ENCODE measurements at places on chromosomes 6 and 20. TPM values are rescaled to one million over a fixed set of nuclear protein-coding genes. Genes with fewer than 3 reads are reported as not detected.

GRCh38 chr6:139640448-139640847 lies 266.0 kb upstream of the CITED2 start:
- DNase-seq: no peak
- H3K27ac ChIP-seq: no peak overlapping the region
- no peak overlapping the region for H3K4me3 ChIP-seq
- peaks cover 2% of the 10 kb centered on the region for H3K4me1 ChIP-seq

Gene MYLIP
- 20.1 TPM for total RNA-seq

- H3K27me3 ChIP-seq: no peaks in the 10 kb centered on the region
- no peaks in the 10 kb centered on the region for H3K36me3 ChIP-seq
- DNase-seq: no peak
- peaks cover 26% of the 10 kb centered on the region for H3K4me1 ChIP-seq
Measured at GRCh38 chr20:59378966-59379365, 78.6 kb downstream of the EDN3 start.

DNA sequence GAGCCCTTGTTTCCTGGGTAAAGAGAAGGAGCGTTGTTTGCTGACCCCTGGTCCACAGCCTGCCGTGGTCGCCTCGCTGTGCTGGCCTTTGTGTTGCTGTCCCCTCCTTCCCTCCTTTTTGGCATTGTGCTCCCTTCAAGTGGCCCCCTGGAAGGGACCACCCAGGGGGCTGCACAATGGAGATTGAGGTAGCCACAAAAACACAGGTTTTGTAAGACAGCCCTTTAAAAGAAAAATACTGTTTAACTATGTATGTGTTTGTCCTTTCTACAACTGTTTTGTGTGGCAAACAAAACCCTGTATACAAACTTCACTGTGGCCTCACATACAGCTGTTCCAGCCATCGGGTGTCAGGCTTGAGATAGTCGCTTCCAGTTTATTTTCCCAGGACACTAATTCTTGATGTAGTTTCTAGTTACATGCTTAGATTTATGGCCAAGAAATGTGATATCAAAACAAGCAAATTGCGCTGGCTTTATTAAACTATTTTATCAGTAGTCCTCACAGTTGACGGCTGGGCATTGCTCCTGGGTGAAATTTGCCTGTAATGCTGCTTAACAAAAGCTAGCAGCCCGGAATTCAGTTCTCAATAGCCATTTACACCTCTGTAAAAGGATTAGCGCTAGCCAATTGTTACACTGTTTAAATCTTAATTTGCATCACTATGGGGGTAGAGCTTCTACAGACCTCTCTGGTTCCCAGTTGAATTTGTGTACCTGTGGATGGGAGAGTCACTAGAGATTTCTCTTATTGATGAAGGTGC lies 64.1 kb downstream of the KIZ start:
- H3K36me3 ChIP-seq: peaks cover 2% of the 10 kb centered on the region
- H3K27ac ChIP-seq: no peak overlapping the region
- peaks cover 6% of the 10 kb centered on the region for H3K4me1 ChIP-seq

GRCh38 chr6:31383149-31383548 lies 20.2 kb upstream of the MICA start:
- H3K27me3 ChIP-seq: no peaks in the 10 kb centered on the region
- H3K4me3 ChIP-seq: no peak overlapping the region
- H3K36me3 ChIP-seq: no peaks in the 10 kb centered on the region
- H3K27ac ChIP-seq: no peak overlapping the region

DNA sequence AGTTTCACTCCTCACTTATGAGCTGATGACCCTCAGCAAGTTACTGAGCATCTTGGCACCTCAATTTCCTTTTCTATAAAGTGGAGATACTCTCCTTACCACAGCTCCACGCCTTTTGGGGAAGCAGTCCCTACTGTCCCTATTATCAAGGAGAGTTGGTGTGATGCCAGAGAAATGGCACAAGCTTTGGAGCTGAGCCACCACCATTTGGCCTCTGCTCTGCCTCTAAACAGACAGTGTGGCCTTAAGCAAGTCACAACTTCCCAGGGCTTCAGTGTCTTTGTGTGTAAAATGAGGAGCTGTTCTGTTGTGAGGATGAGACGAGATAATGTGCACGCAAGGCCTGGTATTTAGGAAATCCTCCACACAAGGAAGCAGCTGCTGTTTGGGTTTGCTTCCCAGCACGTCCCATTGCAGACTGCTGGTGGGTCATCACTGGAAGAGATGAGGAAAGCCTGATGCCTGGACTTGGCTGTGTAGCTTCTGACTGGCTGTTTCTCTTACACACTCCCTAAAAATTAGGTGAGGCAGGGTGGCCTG lies 18.5 kb downstream of the NSFL1C start:
- peaks cover 69% of the 10 kb centered on the region for H3K36me3 ChIP-seq
- H3K4me3 ChIP-seq: no peak overlapping the region
- no peak for DNase-seq

DNA sequence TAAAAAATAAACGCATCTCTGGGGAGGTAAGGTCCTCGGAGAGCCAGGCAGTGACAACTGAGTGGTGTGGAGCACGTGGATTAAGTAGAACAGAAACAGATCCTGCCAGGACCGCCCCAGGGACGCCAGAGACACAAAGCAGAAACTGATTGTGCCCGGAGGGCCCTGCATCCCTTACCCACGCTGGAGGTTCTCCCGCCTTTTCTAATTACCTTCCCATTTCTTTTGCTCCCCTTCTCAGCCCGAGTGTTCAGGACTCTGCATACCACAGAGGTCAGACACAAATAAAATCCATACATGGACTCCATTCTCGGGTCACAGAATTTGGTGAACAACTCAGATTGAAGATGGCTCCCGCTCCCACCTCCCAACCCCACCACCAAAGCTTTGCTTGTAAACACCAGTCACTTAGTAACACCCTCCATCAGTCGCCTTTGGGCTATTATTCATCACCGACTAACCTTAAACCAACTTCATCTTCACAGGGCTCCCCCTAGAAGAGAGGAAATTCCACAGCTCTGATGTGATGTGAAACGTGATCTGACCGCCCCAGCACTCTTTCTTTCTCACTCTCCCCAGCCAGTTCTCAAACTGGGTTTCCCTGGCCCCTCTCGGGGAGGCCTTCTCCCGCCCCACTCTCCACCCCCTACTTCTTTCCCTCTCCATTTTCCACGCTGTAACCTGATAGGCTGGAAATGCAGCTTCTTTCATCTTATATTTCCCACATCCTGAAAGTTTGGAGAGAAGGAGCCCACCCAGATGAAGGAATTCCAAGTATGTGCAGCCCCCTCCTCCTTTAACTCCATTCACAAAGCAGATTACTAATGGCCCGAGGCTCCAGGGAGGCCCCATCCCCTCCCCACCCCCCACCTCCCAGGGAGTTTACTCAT lies 32.5 kb upstream of the PIM1 start:
- no peaks in the 10 kb centered on the region for H3K27me3 ChIP-seq
- no peak for DNase-seq
- peak overlapping the region; percentile 73 for H3K27ac ChIP-seq
- no peak overlapping the region for H3K4me3 ChIP-seq
- H3K36me3 ChIP-seq: no peaks in the 10 kb centered on the region

DNA sequence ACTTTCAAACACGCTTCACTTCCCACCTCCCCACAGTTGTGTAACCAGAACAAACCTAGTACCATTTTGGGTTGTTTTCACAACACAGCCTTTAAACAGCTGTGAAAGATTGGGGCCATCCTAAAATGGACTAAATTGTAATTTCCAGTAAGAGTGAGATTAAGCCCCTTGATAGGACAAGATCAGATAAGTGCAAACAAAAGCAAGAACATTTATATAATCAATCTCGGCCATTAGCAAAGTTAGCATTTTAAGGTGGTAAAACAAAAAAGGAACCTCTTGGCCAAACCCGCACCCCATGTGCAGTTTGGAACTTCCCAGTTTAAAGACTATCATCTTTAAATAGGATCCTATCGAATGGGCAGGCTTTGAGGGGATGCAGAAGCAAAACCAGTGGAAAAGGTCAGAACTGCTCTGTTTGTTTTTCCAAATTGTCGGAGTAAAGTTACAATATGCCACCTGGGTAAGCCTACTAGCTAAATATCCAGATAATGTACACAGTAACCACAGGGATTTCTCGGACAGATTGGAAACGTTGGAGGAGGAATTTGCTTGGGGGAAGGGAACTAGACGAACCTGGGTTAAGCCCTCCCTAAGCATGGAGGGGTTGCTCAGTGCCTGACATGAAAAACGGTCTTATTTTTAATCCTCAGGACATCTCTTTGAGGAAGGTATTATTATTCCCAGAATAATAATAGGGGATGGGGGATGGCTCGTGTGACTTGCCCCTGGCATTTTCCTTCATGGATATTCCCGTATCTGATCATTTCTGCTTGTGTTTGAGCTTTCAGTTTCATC lies 159.8 kb upstream of the SALL4 start:
- H3K36me3 ChIP-seq: no peaks in the 10 kb centered on the region
- no peak for DNase-seq
- H3K27me3 ChIP-seq: no peaks in the 10 kb centered on the region
- no peaks in the 10 kb centered on the region for H3K4me1 ChIP-seq

DNA sequence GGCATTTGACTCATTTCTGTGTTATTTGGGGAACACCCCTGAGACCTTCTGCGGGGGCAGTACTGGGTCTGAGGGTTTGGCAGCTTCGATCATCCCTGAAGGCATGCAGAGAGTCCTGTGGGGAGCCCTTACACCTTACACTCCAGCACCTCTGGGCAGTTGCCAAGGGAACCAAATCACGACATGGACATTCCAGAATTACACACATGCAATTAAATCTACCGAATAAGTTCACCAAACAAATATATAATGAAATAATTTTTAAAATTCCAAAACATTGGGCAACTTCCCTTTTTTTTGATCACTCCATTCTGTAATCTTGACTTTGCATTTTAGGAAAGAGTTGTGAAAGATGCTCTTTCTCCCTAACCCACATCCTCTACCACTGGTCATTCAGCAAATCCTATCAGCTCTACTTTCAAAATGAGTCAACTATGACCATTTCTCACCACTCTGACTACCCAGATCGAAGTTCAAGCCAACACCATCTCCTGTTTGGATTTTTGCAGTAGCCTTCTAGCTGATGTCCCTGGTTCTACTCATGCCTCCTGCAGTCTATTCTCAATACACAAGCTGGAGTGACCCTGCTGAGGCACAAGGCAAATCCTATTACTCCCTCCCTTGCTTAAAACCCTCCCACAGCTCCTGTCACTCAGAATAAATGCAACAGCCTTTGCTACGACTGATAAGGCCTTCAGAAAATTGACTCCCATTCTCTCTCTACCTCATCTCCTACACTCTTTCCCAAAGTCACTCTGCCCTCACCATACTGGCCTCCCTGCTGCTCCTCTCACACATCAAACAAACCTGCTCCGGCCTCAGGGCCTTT lies 533.3 kb downstream of the HACE1 start:
- H3K4me1 ChIP-seq: no peaks in the 10 kb centered on the region
- no peak for DNase-seq
- H3K36me3 ChIP-seq: no peaks in the 10 kb centered on the region
- H3K27ac ChIP-seq: no peak overlapping the region
- H3K4me3 ChIP-seq: no peak overlapping the region
- H3K27me3 ChIP-seq: no peaks in the 10 kb centered on the region

DNA sequence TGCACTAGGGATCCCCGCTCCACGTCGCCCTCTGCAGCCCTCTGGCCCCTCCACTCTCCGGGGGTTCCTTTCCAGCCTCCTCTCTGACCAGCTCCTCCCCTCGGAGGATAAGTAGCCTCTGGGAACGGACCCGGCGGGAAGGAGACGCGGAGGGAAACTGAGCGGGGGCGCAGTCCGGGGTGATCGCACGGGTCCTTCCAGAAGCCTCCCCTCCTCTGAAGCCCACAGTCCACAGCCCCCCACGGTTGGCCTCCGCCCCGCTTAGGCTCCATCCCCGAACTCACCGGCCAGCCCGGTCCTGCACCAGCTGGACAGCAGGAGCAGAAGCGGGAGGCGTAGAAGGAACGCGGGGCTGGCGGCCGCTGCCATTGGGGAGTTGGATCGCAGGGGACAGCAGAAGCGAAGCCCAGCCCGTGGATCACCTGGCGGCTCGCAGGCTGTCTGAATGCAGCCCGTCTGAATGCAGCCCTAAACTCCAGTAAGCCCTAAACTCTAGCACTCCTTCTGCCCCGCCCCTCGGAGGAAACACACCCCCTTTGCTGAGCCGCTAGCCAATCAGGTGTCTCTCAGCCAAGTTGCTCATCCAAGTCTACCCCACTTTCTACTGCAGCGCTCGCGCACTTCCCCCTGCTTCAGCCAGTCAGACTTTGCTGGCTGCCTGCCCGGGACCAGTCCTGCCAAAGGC lies at the start of gene RAET1G:
RAET1G (minus strand) TSS at position 480 of the 685 bp plus-strand sequence; CDS start at position 369, 111 bp downstream.
- peaks cover 55% of the 10 kb centered on the region for H3K27me3 ChIP-seq
- no peak for DNase-seq
- H3K4me3 ChIP-seq: peak within 1 kb of the TSS; percentile 51
- H3K4me1 ChIP-seq: peaks cover 29% of the 10 kb centered on the region
- H3K27ac ChIP-seq: no peak within 1 kb of the TSS

Gene FAM135A
- total RNA-seq: 32.7 TPM

DNA sequence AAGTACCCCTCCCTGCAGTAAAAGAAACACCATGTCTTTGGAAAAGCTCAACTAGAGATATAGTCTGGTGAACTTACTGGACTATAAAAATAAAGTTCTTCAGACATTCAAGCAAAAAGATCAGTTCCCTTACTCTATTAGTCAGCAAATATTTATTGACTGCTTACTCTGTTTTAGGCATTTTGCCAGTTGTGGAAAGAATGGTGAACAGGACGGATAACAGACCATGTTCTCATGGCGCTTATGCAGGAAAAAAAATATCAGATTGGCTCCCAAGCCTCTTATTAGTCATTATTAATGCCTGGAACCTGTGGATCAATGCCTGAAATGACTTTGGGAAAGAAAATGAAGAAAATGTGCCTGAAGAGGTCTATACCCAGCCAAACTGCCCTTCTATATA lies 282.2 kb upstream of the EPHA7 start:
- no peak for DNase-seq
- no peak overlapping the region for H3K27ac ChIP-seq
- no peaks in the 10 kb centered on the region for H3K4me1 ChIP-seq

- no peak for DNase-seq
- no peak overlapping the region for H3K4me3 ChIP-seq
- H3K4me1 ChIP-seq: no peaks in the 10 kb centered on the region
- no peaks in the 10 kb centered on the region for H3K27me3 ChIP-seq
Measured at GRCh38 chr6:24882835-24883555, 52.8 kb downstream of the RIPOR2 start.

DNA sequence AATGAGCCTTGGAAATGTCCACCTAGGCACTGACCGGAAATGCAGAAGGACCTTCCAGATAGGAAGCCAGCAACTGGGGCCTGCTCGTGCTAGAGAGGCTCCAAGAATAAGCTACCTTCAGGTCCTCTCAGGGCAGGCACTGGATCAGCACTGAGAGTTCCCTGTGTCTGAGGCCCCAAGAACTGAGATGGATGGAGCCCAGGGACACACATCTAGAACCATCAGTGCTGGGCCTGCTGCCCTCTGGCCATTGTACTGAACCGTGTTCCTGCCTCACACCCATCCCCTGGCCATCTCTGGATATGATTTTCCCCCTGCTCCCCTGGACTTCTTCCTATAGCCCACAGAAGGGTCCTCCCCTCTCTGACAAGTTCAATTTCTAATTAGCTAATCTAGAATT lies 10.3 kb downstream of the BPIFA1 start:
- no peaks in the 10 kb centered on the region for H3K36me3 ChIP-seq
- no peak overlapping the region for H3K27ac ChIP-seq
- H3K4me1 ChIP-seq: no peaks in the 10 kb centered on the region

- no peak overlapping the region for H3K27ac ChIP-seq
- no peak overlapping the region for H3K4me3 ChIP-seq
- no peaks in the 10 kb centered on the region for H3K4me1 ChIP-seq
- DNase-seq: no peak
Measured at GRCh38 chr6:64890609-64891008, 816.4 kb downstream of the EYS start.

Gene IL17F
- not detected for total RNA-seq

- no peak overlapping the region for H3K4me3 ChIP-seq
- H3K27ac ChIP-seq: no peak overlapping the region
- DNase-seq: no peak
- H3K27me3 ChIP-seq: no peaks in the 10 kb centered on the region
Measured at GRCh38 chr6:19788686-19789085, 48.5 kb upstream of the ID4 start.
